ENCODE measurements at places on chromosomes 6 and 20. TPM values are rescaled to one million over a fixed set of nuclear protein-coding genes. Genes with fewer than 3 reads are reported as not detected.

The FAM50B gene
- total RNA-seq, result 2.7 TPM

The RIPOR2 gene
- total RNA-seq, result 129 TPM

DNA sequence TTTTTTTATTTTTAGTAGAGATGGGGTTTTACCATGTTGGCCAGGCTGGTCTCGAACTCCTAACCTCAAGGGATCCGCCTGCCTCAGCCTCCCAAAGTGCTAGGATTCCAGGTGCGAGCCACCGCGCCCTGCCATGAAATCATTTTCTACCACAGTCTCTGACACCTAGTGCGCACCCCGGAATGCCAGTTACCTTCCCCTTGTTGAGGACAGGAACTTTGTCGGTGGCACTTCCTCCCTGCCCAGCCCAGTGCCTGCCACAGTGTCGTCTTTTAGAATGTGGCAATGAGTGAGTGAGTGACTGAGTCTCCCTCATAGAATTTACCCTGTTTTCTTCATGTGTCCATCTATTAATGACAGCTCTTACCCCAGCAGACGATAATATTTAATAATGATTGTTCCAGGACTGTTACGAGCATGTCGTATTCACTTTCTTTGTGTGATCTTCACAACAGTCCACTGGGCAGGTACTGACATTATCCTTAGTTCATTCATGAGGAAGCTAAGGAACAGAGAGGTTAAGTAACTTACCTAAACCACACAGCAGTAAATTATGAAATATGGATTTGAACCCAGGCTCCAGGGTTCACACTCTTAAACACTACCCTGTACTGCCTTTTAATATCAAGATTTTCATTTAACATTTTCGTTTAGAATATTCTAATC, 1.8 kb downstream of the OSBPL2 start:
- DNase-seq, result no peak

GRCh38 chr20:2633381-2633780, 19.1 kb upstream of the NOP56 start:
- no peak for DNase-seq
